ENCODE measurements at places on chromosomes 4 and X. TPM values are rescaled to one million over a fixed set of nuclear protein-coding genes. Genes with fewer than 3 reads are reported as not detected.
A peak's percentile ranks its signal among the peaks of the same experiment; 100 is the strongest.

PROM1 gene
- 43.0 TPM for total RNA-seq

SH3BP2 gene
- total RNA-seq = 11.8 TPM

MAGEC2 gene
- total RNA-seq = not detected

COX7B2 gene
- total RNA-seq = not detected

TCP11X2 gene
- 0.88 TPM for total RNA-seq

PAK3 gene
- total RNA-seq = 12.5 TPM

LPAR4 gene
- 49.1 TPM for total RNA-seq

TMPRSS11B gene
- total RNA-seq = not detected

NDST4 gene
- total RNA-seq = 1.2 TPM

DNA sequence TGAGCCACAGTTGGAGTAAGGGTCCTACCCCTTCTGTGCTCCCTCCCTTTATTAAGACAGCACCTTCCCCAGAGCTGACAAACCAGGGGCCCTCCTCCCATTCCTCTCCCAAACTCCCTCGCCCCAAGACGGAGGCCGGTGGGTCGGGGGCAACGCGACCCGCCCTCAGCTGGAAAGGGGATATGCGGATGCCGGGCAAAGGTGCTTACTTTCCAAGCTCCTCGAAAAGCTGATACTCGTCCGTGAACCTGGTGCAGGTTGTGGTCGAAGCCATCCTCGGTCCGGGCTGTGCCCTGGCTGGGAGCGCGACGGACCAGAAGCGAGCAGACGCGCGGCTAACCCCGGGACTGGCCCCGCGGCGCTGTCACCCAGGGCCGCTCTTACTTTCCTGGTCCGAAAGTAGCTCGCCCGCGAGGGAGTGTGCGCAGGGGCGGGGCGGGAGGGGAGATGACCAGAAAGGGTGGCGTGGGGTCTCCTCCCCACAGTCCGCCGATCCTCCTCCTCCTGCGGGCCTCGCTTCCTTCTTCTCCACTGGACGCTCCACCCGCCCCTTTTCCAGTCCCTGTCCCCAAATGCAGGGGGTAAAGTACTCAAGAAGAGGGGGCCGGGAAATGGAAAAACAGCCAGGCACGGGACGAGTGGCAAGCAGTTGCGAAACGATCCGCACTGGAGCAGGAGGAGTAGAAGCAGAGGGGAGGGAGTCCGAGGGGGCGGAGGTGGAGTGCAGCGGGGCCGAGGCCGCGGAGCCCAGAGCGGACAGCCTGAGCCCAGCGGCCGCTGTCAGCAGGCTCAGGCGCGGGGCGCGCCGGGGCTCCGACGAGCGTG, 531 bp downstream of the CAMK2D start:
- DNase-seq = peak; percentile 62

DNA sequence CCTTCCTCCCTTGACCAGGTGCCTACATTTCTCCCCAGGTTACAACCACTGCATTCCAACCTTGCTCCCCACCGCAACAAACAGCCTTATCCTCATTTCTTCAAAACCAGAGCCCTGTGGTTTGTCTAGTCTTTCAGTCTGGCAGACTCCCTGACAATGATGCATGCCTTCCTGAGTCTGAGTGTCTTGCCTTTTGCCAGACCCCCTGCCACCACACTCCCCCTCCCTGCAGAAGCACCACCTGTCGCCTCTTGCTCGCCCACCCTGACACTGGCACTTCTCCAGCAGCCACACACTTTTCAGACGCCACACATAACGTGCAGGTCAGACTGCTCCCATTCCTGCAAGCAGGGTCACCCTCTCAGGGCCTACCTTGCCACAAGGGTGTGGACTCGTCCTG, 349.2 kb upstream of the NOCT start:
- DNase-seq = no peak

DNA sequence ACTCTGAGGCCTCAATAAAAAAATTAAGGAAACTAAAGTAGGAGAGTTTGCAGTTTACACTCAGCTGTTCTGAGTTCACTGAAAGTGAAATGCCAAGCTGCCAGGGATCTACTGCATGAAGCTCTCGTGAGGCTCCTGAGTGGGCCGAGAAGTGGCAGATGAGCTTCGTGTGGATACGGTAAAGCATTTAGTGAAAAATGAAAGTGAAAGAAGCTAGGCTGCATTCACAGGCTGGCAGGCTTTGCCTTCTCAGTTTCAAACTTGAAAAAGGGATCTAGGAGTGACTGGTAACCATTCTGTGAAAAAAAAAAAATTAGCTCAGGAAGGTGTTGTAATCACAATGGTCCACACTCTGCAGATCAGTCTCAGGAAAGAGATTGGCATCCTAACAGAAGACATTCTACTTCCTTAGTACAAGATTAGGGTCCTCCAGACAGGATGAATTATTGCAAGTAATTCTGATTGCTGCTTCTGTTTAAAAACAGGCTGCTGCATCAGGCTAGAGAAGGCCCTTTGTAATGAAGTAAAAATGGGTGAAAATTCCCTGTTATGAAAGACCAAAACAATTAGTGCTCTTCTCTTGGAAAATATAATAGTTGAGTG, 679.9 kb downstream of the RPA4 start:
- no peak for DNase-seq

GRCh38 chr4:71472946-71473345, 134.1 kb downstream of the SLC4A4 start:
- no peak for DNase-seq

- DNase-seq = peak; percentile 26
Observed at GRCh38 chr4:73684097-73684496, 56.3 kb upstream of the CXCL8 start.

GRCh38 chrX:45070116-45071007, 130.3 kb downstream of the DIPK2B start:
- DNase-seq = peak; percentile 27

- no peak for DNase-seq
Observed at GRCh38 chr4:77229433-77229832, 72.4 kb downstream of the CCNG2 start.

DNA sequence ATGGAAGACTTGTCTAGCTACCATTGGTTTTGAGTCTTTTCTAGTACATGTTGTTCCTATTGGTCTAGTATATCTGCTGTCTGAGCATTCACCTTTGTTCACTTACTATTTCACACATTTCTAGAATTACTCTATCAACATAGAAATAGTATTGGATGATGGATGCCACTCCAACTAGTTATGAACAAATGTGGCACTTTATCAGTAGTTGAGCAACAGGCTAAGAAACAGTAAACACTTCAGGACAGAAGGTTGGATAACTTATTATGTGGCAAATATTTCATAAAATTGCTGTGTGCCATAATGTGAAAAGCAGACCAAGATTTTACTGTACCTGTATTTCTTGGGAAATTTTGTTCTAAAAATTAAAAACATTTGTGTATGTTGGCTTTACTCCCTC, 42.4 kb upstream of the GLRA3 start:
- DNase-seq = no peak

DNA sequence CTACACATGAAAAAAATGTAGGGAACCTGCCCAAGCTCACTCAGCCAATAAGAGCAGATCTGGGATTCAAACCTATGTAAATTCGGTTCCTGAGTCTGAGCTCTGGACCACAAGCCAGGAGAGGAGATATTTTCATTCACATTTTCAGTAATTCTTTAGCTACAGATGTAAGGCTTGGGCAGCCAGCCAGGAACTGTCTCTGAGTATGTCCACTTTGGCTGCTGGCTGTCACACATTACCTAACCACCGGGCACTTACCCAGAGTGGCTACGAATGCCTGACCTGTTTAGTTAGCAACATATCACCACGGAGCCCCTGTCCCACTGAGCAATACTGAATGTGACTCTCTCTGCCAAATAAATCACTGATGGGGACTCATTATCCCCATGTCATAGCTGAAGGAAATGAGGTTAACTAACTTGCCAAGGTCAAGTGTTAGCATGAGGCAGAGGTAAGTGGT, 15.3 kb downstream of the USP46 start:
- DNase-seq = no peak

DNA sequence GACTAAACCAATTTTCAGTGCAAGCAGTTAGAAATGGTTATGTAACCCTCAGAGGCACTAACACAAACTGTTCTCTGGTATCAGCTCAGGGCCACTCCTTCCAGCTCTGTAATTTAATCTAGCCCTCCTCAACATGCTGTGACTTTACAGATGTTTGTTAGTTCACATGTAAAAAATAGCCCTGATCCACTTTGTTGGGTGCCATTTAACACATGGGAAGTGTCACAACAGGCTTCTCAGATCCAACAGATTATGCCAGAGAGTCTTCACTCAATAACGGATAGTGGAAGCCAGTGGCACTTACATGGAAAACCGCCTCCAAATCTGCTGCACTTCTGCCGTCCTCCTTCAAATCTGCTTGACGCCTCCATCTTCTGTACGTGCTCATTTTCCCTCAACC, 51.6 kb downstream of the ATP8A1 start:
- no peak for DNase-seq

GRCh38 chr4:143183513-143184216, 1.1 kb upstream of the USP38 start:
- no peak for DNase-seq

GRCh38 chrX:24027985-24028384, 999 bp upstream of the KLHL15 start:
- DNase-seq = peak; percentile 27

GRCh38 chr4:1021386-1022050, 10.1 kb downstream of the FGFRL1 start:
- DNase-seq = no peak

- no peak for DNase-seq
Observed at GRCh38 chr4:55068522-55068921, 56.9 kb downstream of the KDR start.

GRCh38 chrX:7889680-7890079, 37.5 kb downstream of the PNPLA4 start:
- DNase-seq = no peak

GRCh38 chrX:76428243-76429130, 977 bp downstream of the MAGEE1 start:
- peak; percentile 10 for DNase-seq

- DNase-seq = no peak
Observed at GRCh38 chr4:176271749-176272148, 2.7 kb upstream of the ASB5 start.

GRCh38 chr4:169774466-169775445, 17.0 kb upstream of the HPF1 start:
- peak; percentile 9 for DNase-seq

- no peak for DNase-seq
Observed at GRCh38 chr4:15344041-15344440, 83.8 kb upstream of the C1QTNF7 start.

DNA sequence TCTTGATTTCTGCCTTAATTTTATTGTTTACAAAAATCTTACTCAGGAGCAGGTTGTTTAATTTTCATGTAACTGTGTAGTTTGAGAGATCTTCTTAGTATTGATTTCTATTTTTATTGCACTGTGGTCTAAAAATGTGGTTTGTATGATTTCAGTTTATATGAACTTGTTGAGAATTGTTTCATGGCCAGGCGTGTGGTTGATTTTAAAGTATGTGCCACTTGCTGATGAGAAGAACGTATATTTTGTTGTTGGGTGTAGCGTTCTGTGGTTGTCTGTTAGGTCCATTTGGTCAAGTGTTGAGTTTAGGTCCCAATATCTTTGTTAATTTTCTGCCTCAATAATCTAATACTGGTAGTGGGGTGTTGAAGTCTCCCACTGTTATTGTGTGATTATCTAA, 996.8 kb downstream of the PCDH19 start:
- no peak for DNase-seq

DNA sequence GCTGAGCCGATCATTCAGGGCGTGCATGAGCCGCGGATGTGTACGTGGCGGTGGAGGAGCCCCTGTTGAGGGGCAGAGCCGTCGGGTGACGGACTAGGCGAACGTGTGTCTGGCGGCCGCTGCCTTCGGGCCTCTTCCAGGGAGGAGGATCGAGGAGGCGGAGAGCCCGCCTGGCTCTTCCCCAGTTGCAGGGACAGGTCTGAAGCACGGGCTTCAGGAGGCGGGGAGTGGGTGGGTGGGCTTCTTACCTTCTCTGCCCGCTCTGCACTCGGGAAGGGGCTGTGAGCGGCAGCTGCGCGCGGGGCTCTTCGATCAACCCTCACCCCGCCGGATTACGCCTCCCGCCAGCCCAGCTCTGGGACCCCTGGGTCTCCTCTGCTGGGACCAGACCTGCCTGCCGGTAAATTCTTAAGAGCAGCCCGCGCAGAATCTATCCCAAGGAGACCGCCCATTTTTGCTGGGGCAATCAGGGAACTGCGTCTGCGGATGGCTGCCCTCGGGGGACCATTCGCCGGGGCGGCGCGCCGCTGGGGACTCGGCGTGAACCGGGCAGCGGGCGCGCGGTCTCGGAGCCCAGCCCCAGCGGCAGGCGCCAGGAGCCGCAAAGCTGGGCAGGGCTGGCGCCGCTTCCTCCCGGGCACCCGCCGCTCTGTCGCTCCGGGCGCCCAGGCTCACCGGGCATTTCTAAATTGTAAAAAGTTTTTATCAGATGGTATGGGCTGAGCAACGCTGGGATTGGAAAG, 4.9 kb downstream of the PLAC8 start:
- peak; percentile 75 for DNase-seq

DNA sequence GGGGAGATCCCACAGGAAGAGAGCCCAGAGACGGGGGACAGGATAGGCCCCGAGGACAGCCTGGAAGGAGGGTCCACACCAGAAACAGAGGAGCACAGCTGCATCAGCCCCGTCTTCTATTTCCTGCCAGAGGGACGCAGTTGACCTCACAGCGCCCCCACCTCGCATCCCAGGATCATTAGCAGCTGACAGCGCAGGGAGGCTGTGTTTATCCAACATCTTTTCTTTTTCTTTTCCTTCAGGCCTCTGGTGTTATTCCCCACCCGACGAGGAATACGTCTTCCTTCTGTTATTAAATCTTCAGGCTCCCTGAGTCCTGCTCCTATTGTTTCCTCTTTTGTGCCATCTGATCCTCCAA, 75.4 kb downstream of the DCHS2 start:
- DNase-seq = peak; percentile 68

- DNase-seq = no peak
Observed at GRCh38 chrX:78527263-78527662, 131.9 kb downstream of the RTL3 start.

GRCh38 chrX:65697915-65698796, 30.7 kb downstream of the MSN start:
- DNase-seq = no peak
